Bronchial epithelial cell (primary cell): ENCODE measurements at places on chromosomes 1 and 21.

DNA sequence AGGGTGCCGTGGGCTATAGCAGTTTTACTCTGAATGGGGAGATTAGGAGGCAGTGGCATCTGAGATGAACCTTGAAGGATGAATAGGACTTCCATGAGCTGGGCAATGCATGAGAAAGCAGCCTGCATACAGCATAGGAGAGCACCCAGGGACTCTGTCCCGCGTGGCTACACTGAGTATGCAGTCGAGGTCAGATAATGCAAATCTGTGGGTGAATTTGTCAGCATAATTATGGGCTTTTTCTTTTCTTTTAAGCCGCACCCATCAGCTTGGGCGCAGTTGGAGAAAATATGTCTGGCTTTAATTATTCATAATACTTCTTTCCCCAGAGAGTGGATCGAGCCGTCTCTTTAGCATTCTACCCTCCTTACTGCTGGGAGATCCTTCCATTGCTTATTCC, 188.5 kb downstream of the ZSCAN20 start:
- no peak for DNase-seq

- no peak for DNase-seq
Observed at GRCh38 chr1:22111115-22111514, 31.8 kb downstream of the WNT4 start.

GRCh38 chr21:42929969-42930368, 4.5 kb upstream of the ERVH48-1 start:
- no peak for DNase-seq

DNA sequence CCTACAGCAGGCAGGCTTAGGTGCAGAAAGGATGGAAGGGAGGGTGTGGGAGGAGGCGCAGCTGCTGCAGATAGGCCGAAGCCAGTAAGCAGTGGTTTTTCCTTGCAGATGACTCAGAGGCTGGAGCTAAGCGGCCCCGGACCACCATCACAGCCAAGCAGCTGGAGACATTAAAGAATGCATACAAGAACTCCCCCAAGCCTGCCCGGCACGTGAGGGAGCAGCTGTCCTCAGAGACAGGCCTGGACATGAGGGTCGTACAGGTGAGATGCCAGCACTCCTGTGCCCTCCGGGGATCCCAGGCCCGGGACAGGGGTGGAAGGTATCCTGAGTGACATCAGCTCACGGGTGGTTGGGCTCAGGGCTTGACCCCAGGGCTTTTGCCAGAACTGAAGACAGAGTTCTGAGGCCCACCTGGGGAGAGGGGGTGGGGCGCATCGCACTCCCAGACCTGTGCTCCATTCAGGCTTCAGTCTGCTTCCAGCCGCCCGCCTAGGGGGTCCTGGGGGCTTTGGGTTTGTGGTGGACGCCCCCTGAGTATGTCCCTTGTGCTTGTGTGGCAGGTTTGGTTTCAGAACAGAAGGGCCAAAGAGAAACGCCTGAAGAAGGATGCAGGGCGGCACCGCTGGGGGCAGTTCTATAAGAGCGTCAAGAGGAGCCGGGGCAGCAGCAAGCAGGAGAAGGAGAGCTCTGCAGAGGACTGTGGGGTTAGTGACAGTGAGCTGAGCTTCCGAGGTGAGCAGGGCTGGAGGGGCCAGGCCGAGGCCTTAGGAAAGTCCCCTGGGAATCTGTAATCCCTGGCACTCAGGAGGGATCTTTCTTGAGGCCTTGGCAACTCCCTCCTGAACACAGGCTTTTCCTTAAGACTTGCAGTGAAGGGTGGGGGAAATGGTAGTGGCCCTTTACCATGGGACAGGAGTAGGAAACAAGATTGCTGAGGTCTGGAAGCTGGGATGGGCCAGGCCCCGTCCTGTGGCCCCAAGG, 41.5 kb downstream of the LHX4 start:
- DNase-seq = no peak

DNA sequence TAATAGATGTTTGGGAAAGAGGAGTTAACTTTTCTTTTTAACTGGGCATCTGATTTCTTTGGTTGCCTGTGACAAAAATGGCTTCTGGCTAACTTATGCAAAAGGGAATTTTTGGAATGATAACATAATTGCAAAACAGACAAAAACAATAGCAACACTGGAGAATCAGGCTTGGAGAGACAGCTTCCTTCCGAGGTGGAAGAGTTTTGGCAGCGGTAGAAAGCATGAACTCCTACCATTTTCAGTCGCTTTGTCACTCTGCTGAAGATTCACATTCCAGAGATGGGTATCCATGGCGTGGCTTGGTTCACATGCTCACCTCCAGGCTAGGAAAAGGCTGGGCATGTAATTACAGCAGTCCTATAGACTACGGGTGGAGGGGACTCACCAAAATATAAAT, 17.2 kb upstream of the FGGY start:
- DNase-seq = no peak

GRCh38 chr1:245031041-245031440, 123.7 kb upstream of the KIF26B start:
- no peak for DNase-seq

DNA sequence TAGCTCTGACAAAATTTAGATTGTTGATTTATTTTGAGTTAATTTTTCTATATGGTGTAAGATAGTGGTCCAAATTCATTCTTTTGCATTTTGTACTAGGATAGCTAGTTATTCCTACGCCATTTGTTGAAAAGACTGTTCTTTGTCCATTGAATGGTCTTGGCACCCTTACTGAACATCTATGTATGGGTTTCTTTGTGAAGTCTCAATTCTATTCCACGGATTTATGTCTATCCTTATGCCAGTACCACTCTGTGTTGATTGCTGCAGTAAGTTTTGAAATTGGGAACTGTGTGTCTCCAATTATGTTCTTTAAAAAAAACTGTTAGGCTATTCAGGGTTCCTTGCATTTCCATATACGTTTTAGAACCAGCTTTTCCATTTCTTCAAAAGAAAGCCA, 145.7 kb downstream of the ZNF644 start:
- DNase-seq = no peak

DNA sequence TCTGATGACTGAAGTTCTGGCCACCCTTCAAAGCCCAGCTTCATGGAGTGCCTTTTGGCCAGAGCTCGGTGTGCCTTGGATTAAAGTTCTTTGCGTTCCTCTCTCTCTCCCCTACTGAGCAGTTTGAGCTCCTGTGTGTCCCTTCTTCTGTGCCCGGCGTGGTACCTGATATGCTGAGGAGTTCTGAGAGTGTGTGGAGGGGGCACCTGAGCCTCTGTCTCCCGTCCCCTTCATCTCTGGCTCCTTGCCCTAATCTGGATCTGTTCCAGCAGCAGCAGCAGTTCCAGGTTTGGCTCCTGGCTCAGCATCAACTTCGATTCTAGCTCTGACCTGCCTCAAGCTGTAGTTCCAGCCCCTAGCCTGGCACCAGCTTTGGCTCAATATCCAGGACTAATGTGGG, 25.1 kb upstream of the MYCL start:
- peak; percentile 26 for DNase-seq

GRCh38 chr1:245207056-245207638, 52.4 kb downstream of the KIF26B start:
- DNase-seq = no peak

DNA sequence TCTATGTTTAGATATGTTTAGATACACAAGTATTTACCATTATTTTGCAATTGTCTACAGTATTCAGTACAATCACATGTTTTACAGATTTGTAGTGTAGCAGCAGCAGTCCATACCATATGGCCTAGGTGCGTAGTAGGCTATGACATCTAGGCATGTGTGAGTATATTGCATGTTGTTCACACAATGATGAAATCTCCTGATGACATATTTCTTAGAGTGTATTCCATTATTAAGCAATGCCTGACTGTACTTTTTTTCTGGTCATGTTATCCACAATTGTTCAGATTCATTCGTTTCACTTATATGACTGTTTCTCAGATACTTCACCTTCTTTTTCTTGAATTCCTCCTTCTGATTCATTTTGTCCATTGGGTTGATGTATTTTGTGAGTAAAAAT, 9.9 kb upstream of the BACE2 start:
- no peak for DNase-seq

DNA sequence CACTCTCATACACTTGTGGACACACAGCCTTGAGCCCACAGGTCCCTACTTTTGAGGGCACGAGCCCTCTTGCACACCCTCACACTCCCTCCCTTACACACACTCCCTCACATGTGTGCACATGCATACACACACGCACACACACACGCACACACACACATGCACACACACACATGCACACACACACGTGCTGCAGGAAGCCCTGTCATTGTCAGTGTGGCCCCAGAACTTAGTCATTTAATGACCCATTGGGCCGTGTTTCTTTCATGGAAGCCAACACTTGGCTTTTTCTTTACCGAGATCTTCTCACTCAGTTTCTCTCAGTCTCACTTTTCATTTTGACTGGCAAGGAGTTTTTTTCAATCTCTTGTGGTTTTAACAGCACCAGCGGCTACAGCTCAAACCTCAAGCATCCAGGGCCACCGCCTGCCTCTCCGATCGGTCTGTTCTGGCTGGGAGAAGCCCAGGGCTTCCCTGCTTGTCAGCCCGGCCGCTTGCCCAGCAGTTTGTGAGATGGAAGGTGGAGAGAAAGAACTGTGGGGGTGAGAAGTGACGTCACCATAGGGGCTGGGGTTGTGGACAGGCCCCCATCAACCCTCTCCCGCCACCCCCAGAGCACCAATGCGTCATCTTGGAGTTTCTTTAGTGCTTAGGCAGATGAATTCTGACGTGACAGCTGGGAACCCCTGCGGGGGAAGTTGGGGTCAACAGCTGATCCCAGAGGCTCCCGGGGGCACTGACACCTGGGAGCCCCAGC, 15.8 kb upstream of the TNFRSF8 start:
- DNase-seq = no peak

DNA sequence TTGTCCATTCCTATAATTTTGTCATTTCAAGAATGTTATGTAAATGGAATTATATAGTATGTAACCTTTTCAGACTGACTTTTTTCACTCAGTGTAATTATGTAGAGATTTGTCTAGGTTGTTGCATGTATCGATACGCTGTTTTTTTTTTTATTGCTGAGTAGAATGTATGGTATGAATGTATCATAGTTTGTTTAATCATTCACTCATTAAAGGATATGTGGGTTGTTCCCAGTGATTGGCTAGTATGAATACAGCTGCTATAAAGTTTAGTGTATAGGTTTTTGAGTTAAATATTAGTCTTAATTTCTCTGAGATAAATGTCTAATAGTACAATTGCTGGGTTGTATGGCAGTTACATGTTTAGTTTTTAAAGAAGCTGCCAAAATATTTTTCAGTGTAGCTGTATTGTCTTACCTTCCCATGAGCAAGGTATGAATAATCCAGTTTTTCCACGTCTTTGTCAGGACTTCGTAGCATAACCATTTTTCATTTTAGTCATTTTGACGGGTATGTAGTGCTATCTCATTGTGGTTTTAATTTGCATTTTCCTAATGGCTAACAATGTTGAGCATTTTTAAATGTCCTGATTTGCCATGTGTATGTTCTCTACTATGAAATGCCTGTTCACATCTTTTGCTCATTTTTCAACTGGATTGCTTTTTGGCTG, 22.4 kb downstream of the CASQ2 start:
- peak; percentile 74 for DNase-seq

- no peak for DNase-seq
Observed at GRCh38 chr1:214633686-214634085, 30.7 kb downstream of the CENPF start.

DNA sequence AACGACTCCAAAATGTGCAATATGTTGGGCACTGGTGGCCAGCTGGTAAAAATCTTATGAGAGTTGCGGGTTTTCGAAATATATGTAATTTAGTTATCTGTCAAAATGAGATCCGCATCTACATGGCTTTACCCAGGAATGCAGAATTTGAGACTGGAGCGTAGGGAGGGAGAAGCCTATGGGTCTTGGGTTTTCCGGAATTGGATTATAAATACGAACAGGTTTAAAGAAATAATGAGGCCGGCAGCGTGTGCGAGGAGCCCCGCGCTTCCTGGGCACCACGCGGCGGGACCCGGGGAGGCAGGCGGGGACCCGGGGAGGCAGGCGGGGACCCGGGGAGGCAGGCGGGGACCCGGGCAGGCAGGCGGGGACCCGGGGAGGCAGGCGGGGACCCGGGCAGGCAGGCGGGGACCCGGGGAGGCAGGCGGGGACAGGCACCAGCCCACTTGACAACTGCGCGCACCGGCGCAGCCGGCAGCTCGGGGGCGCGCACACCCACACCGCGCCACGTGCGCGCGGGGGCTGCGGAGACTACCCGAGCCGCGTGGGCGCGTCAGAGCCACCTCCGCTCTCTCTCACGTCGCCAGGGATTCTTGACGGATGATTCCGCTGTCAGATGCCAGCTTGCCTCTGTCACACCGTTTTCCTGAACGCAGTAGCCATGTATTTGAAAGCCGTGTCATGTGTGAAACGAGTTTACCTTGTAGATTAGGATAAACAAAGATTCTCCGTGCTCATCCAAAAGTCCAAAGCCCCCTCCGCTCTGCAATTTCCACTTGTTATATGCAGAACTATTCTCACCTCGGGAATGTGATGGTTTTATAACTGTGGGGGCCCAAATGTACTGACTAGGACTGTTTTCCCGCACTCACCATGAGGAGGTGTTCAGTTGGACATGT, 54.3 kb upstream of the HNRNPU start:
- DNase-seq = peak; percentile 18

DNA sequence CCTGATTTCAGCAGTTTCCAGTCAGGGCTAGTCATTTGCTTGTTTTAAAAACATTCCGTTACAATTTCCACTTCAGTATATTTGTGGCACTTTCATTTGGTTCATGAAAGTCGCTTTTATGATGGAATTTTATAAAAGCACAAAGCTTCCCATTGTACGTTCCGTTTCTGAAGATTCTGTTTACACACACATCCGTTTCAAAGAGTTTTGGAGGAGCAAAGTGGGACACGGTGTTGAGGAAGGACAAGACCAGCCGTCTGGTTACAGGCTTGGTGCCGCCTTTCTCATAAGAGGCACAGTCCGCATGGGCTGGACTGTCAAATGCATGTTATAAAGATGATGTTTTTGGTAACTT, 60.3 kb downstream of the FAAP20 start:
- no peak for DNase-seq

DNA sequence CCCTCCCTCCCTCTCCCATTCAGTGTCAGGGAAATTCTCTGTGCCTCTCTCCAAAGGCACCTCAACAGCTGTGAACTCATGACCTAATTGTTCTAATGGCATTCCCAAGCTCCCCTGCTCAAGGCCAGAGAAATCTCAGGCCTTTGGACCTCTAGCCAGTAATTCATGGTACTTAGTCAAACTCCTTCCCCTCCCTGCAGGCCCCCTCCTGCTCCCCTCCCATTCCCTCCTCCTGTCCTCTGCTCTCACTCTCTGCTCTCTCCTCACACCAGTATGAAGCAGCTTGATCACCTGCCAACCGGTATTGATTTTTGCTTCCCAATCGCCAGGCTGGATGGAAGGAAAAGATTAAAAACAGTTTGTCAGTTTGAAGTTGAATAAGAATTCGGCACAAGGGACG, 370.5 kb upstream of the PBX1 start:
- DNase-seq = no peak

DNA sequence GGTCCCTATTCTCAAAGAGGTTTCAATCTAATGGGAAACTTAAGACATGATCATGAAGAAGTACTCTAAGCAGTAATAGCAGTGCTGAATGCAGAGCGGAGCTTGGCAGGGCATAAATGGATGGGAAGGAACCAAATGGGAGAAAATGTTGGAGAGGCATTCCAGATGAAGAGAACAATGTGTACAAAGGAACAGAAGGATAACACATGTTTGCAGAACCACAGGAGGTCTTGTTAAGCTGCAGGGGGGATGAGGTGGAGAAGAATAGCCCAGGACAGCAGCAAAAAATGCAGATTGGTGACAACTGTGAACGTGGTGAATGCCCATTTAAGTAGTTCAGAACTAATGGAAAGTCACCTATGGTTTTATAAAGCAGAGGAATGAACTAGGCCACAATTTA, 99.1 kb downstream of the ASTN1 start:
- no peak for DNase-seq
